Urinary bladder (tissue), 4 donors: ENCODE measurements at places on chromosomes 16 and 17. TPM values are rescaled to one million over a fixed set of nuclear protein-coding genes. Genes with fewer than 3 reads are reported as not detected.

Gene OTOP3
- total RNA-seq = not detected

Gene ACE
- 8.0 TPM for total RNA-seq

Gene KCNG4
- total RNA-seq = not detected

Gene RND2
- 1.6 TPM for total RNA-seq

Gene ARL5C
- total RNA-seq = 0.37 TPM

DNA sequence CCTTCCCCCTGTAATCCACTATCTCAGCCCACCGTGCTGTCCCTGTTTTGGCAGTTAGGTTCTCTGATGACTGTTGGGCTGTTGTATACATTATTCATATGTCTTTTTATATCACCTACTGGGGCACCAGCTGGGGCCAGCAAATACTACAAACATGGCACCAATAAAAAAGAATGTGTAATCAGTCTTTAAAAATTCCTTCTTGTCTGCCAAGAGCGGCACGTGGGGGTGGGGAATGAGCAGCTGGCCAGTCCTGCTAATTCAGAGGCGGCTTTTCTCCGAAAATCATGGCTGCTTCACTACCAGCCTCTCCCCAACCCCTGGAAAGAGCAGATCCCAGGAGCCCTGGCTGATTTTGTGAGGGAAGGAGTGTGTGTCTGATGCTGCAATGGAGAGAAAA is 77.7 kb upstream of the EEF2KMT start:
- no peak for DNase-seq

- DNase-seq = no peak
These were observed 7.8 kb downstream of the CRHR1 start for GRCh38 chr17:45791935-45792334.

- no peak for DNase-seq
These were observed 16.4 kb downstream of the RIPOR1 start for GRCh38 chr16:67544844-67545664.
